H9 (cell line): ENCODE measurements at places on chromosomes 16 and 17. TPM values are rescaled to one million over a fixed set of nuclear protein-coding genes. Genes with fewer than 3 reads are reported as not detected.

The GP1BA gene
- total RNA-seq, result not detected in 2 replicates

- peak; percentile 75 for DNase-seq
Observed at GRCh38 chr16:72561-73548, at the start of gene RHBDF1. RHBDF1 (minus strand) TSS chr16:72631; CDS start chr16:65015, 7,616 bp downstream.

- DNase-seq, result peak; percentile 86
Observed at GRCh38 chr17:76710863-76711611, at the start of gene MXRA7. MXRA7 (minus strand) TSS chr17:76710965; CDS start chr17:76710946, 19 bp downstream.

- no peak for DNase-seq
Observed at GRCh38 chr16:66898207-66898606, 17.9 kb downstream of the PDP2 start.

DNA sequence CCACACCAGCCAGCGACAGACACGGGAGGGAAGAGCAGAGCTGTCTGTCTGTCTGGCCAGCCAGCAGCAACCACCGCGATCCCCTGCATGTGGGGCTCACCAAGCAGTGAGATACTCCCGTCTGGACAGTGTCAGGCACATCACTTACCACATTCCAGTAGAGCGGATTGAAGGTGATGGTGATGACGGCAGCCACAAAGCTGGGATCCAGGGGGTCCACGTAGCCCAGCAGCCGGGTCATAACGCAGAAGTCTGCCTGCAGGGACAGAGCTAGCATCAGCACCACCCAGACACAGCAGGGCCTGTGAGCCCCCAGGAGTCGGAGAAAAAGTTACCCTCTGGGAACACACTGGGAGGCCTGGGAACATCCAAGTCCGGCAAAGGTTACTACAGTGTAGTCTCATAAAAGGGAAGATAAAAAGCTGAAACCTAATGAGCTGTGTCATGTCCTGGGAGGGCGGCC is 14.7 kb downstream of the PEMT start:
- DNase-seq, result no peak

DNA sequence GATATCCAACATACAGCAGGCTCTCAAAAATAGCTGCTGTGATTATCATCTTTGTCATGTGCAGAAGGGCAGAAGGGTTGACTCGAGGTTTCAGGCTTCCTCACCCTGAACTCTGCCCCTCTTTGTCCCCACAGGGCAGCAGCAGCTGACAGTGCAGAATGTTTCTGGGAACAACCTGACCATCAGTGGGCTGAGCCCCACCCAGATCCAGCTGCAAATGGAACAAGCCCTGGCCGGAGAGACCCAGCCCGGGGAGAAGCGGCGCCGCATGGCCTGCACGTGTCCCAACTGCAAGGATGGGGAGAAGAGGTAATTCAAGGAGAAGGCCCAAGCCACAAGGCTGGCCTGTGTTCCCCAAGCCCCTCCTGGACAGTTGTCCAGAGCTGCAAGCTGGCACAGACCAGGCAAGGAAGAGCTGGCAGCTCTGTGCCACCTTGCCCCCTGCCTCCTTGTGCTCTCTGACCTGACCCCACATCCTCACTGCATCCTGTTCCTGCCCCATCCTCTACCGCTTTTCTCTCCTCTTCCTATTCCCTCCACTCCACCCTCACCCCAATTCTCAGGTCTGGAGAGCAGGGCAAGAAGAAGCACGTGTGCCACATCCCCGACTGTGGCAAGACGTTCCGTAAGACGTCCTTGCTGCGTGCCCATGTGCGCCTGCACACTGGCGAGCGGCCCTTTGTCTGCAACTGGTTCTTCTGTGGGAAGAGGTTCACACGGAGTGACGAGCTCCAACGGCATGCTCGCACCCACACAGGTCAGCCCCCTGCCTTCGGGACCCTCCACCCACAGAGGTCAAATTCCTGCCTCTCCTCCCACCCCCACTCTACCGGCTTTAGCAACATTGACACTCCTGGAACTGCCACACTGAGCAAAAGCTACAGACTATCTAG is 16.3 kb upstream of the PNPO start:
- DNase-seq, result no peak

The TMEM235 gene
- 0.13 and 0.28 TPM in 2 replicates for total RNA-seq

- DNase-seq, result peak; percentile 3
Observed at GRCh38 chr17:35998756-35999155, 2.6 kb downstream of the CCL15 start.

DNA sequence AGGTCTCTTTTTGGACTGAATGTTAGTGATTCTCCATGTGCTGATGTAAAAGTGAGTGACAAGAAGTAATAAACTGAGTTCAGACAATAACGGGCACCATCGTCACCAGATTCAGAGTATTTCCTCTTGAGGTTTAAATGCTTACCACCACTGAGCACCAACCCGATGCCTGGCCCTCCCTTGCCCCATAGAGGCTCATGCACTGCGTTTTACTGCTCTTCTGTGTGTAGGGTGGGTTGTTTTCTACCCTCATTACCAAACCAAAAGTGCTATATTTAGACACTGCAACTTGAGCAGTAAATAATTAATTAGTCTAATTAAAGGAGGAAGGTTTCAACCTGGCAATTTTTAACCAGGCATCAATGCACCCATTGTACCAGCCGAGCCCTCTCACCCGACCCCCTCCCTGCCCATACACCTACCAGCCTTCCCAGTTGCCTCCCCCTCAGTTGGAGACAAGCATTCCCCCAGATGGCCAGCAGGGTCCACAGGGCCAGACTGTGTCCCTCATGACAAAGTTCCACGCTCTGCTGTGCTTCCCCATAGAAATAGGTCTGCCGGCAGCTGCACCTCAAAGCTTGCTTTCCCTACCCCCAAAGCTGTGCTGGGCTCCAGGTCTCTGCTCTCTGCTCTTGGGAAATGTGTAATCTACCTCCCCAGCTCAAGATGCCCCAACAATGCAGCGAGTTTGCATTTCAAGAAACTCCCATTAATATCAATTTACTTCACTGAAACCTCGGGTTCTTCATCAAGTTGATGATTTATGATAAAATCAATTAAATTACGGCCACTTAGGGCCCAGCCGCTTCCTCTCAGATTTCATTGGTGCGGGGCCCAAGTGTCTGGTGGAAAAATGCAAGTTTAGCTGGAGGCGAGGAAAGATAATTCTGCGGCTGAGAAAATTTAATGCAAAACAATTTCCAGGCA is 16.0 kb downstream of the HOXB4 start:
- no peak for DNase-seq

DNA sequence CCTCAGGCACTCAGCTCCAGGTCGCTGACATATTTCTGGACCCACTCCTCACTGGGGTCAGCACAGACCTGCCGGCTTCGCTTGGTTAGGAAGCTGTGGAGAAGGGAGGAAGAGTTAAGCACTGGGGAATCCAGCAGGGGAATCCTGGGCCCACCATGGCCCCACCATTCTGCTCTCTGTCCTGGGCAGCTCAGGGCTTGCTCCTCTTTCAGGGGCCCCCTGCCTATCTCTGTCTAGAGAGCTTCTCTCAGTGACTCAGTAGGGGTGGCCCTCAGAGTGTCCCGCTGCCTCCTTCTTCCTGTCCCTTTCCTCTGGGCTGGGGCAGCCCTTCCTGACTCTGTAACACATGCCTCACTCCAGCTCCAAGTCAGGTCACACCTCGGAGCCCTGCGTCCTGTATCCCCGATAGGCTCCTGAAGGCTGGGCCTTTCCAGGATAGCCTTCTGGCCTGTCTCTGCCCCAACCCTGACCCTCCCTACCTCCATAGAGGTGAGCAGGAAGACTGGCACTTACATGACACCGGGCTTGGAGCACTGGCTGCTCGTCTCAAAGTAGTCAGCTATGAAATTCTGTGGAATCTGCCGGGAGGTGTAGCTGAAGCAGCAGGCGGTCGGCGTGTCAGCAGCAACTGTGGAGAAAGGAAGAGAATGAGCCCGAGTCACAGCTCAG is 1.1 kb downstream of the CCL3 start:
- DNase-seq, result no peak
